ENCODE measurements at places on chromosomes 4 and X.

DNA sequence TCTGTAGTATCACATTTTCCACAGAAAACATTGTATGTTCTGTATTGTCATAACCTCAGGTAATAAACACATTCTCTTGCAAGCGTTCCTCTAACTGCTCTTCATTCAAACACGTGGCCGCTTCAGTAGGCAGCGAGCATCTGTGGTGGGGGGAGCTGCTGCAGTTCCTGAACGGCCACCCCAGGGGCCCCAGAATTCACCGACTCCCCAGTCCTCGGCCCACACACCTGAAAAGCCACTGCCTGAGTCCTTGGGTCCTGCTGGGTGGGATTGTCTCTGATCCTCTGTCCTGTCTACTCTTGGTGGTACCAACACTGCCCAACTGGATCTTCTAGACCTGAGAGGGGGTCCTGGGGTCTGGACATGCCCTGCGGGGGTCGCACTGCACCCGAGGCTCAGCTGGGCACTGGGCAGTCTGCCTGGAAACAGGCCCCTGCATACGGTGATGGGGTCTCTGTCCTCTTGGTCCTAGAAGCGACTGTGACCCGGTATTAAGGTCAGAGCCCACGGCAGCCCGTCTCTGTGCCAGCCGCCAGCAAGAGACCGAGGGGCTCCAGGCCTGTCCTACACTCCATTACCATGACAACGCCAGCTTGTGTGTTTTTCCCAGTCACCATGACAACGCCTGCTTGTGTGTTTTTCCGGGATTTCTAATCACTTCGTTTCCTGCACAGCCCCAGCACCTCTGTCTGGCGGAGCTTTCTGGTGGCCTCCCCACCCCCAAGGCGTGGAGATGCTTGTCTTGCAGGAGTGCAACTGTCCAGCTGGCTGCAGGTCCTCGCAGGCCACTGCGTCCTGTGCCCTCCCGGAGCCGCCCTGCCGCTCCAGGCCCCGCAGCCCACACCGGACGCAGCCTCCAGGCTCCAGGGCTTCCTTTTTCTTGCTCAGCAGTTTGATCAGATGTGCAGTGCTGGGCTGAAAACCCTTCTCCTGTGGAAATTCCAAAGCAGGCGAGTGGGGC lies 16.0 kb downstream of the CTBP1 start:
- no peak for DNase-seq

GRCh38 chr4:10054571-10055041 lies 33.3 kb upstream of the SLC2A9 start:
- DNase-seq = peak; percentile 24

DNA sequence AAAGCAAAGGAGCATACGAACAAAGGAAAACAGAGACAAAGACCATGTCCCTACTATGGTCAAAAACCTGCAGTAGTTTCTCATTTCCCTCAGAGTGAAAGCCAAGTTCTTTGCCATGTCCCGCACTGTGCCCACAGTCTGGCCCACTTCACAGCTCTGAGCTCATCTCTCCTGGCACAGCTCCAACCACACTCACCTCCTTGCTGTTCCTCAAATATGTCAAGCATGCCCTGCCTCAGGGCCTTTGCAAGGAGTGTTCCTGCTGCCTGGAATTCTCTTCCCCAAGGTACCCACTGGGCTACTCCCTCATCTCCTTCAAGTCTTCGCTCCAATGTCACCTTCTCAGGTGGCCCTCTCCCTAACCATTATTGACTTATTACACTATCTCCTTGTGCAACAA lies 72.1 kb downstream of the COX18 start:
- DNase-seq = peak; percentile 13

GRCh38 chr4:77352192-77352591 lies 195.2 kb downstream of the CCNG2 start:
- no peak for DNase-seq

GRCh38 chr4:22235698-22236097 lies 280.2 kb downstream of the ADGRA3 start:
- no peak for DNase-seq

GRCh38 chr4:3807822-3808496 lies 41.8 kb downstream of the ADRA2C start:
- no peak for DNase-seq

- DNase-seq = no peak
Observed at GRCh38 chr4:11261066-11261850, 167.4 kb downstream of the HS3ST1 start.

- DNase-seq = no peak
Observed at GRCh38 chrX:13836575-13836974, 19.7 kb upstream of the GPM6B start.

DNA sequence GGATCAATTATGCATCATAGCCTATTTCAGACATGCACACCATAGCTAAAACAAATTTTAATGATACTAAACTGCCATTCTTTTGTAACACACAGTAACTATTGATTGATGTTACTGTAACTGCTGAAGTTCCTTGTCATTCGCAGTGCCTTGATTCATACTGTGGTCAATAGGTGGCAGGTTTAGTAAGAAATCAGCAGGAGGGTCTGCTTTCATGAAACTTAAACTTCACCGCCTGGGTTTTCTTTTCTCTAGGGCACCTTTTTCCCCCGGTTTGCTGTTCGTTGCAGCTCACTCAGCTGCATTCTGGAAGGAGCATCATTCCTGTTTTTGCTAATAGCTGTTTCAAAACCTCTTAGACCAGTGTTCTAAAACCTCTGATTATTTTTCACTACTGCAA lies 88.1 kb downstream of the RPA4 start:
- DNase-seq = no peak

DNA sequence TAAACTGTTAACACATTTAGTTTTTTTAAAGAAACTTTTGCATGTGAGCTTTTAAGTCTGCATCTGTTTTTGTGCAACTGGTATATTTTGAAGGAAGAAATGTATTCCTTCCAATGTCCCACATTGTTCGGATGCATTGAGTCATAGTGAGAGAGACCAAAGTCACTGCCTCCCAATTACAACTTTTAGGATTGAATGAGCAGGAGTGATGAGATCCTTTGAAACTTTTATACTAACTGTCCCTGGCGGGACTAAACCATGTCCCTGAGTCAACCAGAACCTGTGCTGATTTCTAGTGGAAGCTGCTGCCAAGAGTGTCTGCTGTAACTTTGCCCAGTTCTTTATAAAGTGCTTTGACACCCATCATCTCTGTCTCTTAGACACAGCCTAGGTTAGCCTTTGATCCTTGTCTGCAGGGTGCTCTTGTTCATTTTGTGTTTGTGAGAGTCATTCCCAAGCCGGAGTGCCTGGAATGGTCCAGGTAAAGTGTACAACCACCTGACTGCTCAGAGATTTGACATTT lies 122.7 kb downstream of the ZNF518B start:
- DNase-seq = no peak

- DNase-seq = no peak
Observed at GRCh38 chr4:53703267-53703655, 112.0 kb upstream of the LNX1 start.

DNA sequence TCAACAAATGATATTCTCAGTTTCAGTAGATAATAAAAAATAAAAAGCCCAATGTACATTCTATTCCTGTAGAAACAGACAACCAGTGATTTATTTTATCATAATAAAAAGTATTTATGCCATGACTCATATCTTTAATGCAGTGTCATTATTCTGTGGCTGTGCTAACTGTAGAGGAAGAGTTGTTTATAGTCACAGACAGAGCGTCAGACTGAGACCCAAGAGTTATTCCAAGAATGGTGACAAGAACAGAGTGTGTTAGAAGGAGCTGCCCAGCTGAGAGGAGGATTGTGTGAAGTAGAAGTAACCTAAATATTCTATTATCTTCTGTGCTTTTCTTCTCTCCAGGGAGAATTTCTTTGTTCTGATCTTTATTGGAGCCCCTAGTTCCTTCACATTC lies 210.7 kb downstream of the PPP1R2C start:
- DNase-seq = no peak

- DNase-seq = peak; percentile 45
Observed at GRCh38 chrX:136189222-136189621, 41.9 kb downstream of the FHL1 start.

- DNase-seq = peak; percentile 43
Observed at GRCh38 chr4:48445704-48446103, 37.4 kb upstream of the SLC10A4 start.

DNA sequence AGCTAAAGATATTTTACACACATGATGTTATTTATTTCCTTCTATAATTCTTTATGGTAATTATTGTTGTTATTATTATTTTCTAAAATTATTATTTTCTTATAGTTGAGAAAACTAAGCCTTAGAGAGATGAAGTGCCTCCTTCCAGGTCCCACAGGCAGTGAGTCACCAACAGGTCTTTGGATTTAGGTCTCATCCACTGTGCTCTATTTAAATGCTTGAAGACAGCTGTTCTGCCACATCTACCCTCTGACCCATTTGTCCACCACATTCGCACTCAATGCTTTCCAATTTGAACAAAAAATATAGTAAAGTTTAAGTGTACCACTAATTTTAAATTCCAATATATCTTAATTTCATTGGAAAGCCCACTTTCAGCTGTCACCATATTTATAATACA lies 566.4 kb downstream of the PPARGC1A start:
- DNase-seq = no peak

- DNase-seq = peak; percentile 22
Observed at GRCh38 chrX:110992611-110993010, 103.4 kb upstream of the PAK3 start.

Data from fibroblast of the aortic adventitia (primary cell).